ENCODE measurements at places on chromosomes 1 and 21.

DNA sequence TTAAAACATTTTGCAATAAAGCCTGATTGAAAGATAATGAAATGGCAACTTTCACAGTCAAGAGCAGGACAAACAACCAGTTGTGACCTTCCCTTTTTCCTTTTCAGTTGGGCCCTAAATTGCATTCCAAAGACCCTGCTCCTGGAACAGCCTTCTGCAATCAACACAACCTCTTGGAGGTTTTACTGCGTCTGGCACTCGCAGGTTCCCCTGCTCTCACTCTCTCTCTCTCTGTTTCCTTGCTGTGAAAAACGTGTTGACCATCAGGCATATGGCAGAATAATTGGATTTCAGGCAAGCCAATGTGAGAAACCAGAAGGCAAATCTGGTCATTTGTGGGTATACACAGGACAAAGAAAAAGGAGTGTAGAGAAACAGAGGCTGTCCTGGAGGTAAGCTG lies 23.2 kb downstream of the SLC44A5 start:
- no peak for DNase-seq

GRCh38 chr1:235019471-235019870 lies 109.2 kb downstream of the TOMM20 start:
- no peak for DNase-seq

DNA sequence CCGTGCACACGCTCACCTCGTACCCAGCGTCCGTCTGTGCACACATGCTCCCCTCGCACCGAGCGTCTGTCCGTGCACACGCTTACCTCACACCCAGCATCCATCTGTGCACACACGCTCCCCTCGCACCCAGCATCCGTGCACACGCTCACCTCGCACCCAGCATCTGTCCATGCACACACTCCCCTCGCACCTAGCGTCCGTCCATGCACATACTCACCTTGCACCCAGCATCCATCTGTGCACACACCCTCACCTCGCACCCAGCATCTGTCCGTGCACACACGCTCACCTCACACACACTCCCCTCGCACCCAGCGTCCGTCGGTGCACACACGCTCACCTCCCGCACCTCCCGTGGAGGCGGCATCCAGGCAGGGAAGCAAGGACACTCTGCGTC lies 24.4 kb upstream of the COL18A1 start:
- DNase-seq, result no peak

- DNase-seq, result peak; percentile 39
These were observed 2.0 kb upstream of the TRNP1 start for GRCh38 chr1:26991310-26992116.
